Astrocyte (in vitro differentiated cells and primary cell): ENCODE measurements at places on chromosomes 1 and 21.

- DNase-seq, result no peak
These were observed 45.4 kb upstream of the MPZL1 start for GRCh38 chr1:167676205-167676915.

DNA sequence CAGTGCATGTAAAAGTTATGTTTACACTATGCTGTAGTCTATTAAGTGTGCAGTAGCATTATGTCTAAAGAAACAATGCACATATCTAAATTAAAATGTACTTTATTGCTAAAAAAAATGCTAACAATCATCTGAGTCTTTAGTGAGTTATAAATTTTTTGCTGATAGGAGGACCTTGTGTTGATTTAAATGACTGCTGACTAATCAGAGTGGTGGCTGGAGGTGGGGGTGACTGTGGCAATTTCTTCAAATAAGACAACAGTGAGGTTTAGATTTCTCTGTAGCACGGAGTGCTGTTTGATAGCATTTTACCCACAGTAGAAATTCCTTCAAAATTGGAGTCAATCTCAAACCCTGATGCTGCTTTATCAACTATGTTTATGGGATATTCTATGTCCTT lies 37.0 kb downstream of the HS2ST1 start:
- peak; percentile 22 for DNase-seq

DNA sequence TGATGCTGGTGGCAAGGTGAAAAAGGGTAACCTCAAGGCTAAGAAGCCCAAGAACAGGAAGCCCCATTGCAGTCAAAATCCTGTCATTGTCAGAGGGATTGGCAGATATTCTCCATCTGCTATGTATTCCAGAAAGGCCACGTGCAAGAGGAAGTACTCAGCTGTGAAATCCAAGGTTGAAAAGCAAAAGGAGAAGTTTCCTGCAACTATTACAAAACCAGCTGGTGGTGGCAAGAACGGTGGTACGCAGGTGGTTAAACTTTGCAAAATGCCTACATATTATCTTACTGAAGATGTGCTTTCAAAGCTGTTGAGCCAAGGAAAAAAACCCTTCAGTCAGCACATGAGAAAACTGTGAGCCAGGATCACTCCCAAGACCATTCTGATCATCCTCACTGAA lies 13.7 kb upstream of the VPS45 start:
- no peak for DNase-seq

DNA sequence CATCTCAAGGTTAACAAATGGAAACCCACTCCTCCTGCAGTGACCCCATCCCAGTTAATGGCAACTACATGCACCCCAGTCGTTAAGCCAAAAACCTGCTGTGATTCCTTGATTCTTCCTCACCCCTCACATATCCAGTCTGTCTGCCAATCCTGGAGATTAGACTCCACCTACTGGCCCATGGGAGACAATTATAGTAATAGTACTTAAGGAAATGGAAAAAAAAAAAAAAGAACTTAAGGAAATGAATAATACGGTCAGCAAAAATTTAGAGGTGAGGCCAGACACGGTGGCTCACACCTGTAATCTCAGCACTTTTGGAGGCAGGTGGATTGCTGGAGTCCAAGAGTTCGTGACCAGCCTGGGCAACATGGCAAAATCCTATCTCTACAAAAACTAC lies 7.0 kb downstream of the NOL9 start:
- no peak for DNase-seq

DNA sequence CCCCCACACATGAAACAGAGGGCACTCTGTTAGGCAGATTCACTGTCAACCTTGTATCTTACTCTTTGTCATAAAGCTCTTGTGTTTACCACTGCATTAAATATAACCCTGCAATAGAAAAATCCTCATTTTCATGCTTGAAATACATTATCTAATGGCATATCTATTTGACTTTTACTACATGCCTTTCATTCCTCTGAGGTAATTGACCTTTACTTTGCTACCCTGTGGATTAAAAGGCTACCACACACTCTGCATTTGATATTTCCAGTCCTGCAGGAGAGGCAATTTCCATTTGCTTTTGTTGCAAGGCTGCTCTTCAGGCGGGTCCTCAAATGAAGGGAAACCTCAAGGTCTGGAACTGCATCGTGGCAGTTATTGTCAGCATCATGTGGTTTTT lies 238.0 kb downstream of the NTNG1 start:
- peak; percentile 26 for DNase-seq

DNA sequence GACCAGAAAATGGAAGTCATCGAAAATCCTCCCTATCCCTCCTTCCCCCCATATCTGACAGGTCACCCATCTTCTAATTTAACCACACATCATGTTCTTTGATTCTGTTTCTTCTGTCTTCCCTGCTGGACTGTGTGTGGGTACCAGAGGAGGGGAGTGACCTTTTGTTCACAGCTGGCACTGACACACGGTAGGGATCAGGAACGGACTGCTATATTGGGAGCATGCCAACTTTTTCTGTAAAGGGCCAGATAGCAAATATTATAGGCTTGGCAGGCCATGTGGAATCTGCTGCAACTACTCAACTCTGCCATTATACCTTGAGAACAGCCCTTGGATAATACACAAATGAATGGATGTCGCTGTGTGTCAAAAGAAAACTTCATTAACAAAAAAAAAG lies 7.5 kb upstream of the TOMM20 start:
- DNase-seq, result no peak

GRCh38 chr1:206635978-206636345 lies 626 bp downstream of the DYRK3 start:
- DNase-seq, result no peak

DNA sequence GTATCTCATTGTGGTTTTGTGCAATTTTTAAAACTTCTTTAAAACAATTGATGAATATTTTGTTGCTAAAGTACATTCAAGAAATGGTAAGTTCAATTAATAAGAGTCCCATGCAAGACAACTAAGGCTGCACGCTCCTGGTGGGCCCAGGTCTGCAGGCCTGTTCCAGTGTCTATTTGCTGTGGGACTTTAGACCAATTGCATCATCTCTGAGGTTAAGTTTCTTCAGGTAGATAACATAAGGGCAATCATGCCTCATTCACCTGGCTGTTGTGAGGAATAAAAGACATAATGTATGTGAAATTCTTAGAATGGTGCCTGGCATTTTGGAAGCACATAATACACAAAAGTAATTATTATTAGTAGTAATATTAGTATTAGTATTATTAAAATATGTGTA lies 82.9 kb downstream of the SLC25A24 start:
- no peak for DNase-seq

- DNase-seq, result no peak
These were observed 30.7 kb downstream of the NOL9 start for GRCh38 chr1:6523566-6523965.

DNA sequence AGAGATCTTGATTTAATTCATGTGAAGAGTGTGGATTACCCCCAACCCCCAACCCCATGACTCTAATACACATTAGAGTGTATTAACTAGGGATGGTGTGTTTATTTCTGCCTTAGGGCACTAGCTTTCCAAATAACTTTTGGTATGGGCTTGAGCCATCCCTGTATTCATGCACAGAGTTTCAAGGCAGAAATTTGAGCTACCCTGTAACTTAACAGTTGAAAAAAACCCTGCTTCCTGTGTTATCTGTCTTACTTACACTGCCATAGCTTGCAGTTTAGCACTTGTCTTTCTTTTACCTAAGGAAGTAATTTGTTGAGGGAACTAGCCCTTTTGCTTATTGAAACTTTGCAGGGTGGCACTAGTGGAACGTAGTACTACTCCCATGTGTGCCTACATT lies 6.3 kb downstream of the SRSF11 start:
- DNase-seq, result no peak

DNA sequence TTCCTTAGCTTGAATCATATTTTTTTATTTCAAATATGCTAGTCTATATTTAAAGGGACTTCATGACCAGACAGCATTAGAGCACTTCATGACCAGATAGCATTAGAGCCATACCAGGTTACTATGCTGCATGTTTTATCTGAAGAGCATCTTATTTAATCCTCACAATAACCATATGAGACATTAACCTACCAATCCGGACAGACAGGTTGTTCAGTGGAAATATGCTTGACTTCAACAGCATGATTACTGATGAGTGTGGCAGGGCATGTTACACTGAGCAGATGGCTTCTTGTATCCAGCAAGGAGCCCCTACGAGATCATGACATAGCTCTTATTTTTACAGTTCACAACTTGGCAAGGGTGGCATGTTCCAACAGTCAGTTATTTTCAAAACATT lies 85.0 kb upstream of the KCTD3 start:
- DNase-seq, result no peak

GRCh38 chr1:205710201-205711062 lies 30.1 kb upstream of the SLC45A3 start:
- no peak for DNase-seq

- peak; percentile 46 for DNase-seq
These were observed 38.2 kb downstream of the H3-3A start for GRCh38 chr1:226100436-226101391.

DNA sequence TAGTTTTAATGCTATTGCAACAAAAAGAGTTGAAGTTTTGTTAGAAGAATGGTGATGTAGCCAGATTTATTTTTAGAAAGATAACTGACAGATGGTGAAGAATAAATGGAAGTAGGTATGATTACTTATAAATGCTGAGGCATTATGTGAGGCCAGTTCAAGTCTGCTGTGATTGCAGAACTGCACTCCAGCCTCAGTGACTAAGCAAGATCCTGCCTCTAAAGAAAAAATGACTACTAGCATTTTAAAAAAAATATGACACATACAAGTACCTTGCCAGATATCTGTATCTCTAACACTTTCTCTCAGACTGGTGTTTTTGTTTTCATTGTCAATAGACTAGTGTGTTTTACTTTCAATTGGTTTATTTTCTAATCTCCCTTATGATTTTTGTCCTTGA lies 1242.4 kb upstream of the ADGRL4 start:
- DNase-seq, result peak; percentile 11

DNA sequence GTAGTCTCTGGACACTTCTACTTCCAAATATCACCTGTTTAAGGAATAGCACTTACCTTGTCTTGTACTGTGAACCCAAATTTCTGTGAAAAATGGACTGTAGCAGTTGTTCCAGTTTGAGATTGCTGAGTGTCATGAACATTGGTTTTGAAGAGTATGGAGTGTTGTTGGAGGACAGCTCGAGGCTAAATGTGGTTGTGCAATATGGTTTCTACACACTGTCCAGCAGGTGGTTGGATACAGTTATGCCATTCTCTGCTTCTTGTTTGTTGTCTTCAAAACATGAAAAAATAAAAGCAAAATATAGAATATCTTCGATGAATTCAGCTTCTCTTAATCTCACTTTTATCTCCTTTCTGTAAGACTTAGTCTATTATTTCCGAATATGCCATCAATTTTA lies 67.1 kb downstream of the DDR2 start:
- no peak for DNase-seq

DNA sequence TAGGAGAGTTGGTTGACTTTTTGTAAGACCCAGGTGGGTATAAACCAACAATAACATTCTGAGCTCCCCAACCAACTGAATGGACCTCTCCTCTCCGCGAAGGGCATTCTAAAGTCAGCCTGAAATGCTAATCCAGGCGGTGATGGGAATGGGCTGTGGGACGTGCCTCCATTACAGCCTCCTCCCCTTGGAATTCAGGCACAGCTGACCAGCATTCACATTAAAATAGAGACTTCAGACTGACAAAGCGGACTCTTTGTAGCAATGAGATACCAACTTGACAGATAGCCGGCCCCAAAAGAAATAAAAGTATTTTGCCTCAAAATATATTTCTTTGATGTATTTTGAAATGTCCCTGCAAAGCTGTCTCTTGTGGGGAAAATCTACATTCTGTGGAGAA lies 101.7 kb downstream of the KIF26B start:
- no peak for DNase-seq

DNA sequence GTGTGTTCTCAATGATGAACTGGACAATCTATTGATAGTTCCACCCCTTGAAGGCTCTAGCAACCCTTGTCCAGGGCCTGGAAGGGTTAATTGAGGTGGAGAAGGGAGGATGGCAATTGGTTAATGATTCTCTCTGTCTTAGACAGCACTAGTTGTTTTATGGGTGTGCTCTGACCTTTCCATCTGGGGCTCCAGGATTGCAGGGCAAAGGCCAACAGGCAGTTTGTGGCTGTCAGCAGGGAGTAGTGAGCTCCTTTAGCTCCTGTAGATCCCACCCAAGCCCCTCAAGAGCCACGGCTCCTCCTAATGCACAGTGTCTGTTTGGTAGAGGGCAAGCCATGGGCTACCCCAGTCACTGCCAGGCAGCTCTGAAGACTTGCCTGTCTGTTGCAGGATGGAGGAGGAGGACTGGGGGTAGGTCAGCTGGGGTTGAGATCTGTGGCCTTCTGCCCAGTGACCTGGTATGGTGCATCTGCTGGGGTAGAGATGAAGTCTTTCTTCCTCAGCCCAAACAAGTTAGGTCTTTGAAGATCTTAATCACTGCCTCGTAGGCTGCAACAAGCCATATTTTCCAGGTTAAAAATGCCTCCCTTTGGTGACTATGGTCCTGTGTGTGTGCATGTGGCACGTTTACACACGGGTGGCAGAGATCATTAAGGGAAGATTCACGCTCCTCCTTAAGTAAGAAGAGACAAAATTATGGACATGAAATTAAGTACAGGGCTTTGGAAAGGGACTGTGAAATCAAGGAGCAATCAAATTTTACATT lies 7.7 kb downstream of the MROH7 start:
- no peak for DNase-seq

DNA sequence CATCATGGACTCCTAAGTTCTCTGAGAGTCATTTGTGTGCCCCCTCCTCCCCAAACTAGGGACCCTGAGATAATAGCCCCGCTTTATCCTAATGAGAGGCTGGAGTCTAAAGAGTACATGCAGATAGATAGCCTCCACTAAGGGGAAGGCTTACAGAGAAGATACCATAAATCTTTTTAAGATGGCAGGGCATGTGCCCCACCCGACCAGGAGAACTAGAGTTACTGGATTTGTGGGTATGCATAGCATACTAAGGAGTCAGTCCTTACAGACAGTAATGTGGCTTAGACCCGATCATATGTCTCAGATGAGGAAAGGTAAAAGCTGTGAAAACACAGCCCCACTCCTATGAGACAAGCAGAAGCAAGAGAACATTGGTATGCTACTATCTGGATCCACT lies 25.7 kb upstream of the PKN2 start:
- no peak for DNase-seq

DNA sequence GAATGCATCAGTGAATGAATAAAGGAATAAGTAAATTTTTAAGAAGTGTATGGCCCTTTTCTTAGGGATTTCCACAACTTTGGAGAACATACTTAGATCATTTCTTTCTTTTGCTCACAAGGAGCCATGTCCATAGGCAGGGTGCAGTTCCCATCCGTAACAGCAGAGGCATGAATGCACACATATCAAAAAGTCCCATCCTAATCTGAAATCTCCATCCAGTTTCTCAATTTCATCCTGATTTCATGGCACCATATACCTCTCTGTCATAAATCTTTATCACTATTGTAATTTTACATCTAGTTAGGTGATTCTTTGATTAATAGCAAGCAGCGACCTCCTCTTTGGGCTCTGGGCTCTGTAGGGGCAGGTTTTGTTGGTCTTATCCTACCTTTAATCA lies 359.2 kb downstream of the RRAGC start:
- no peak for DNase-seq

- no peak for DNase-seq
These were observed 12.4 kb upstream of the KRTAP19-8 start for GRCh38 chr21:31050577-31051157.
